Natural killer cell (primary cell): ENCODE measurements at places on chromosomes 13 and 19.
A peak's percentile ranks its signal among the peaks of the same experiment; 100 is the strongest.

DNA sequence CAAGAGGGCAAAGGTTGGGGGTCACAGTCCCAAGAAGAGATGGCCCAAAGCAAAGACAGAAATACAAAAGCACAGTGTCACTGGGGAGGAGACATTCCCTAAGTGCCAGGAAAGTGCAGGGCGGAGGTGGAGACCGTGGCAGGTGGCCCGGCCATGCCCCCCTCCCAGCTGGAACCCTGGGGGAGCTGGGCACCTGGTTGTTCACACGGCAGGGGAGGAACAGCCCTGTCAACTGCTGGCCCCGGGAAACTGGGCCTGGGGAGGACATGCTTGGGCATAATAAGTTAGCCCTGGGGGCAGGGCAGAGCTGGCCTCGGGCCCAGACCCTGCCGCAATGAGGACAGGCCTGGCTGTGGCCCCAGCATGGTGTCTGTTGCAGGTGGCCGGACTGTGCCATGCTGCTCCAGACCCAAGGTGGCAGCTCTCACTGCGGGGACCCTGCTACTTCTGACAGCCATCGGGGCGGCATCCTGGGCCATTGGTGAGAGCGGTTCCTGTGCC lies 7.4 kb downstream of the HPN start:
- no peaks in the 10 kb centered on the region for H3K27me3 ChIP-seq
- no peak for DNase-seq
- H3K4me1 ChIP-seq = peaks cover 5% of the 10 kb centered on the region
- no peak overlapping the region for H3K4me3 ChIP-seq
- no peak overlapping the region for H3K27ac ChIP-seq
- H3K36me3 ChIP-seq = no peaks in the 10 kb centered on the region

- no peak overlapping the region for H3K27ac ChIP-seq
- peaks cover 7% of the 10 kb centered on the region for H3K4me1 ChIP-seq
- H3K4me3 ChIP-seq = no peak overlapping the region
Measured at GRCh38 chr19:33040994-33041827, 23.5 kb downstream of the RHPN2 start.

GRCh38 chr13:90454002-90454636 lies 893.4 kb upstream of the MIR17HG start:
- H3K27ac ChIP-seq = no peak overlapping the region
- DNase-seq = no peak
- H3K27me3 ChIP-seq = no peaks in the 10 kb centered on the region
- H3K4me1 ChIP-seq = no peaks in the 10 kb centered on the region
- no peaks in the 10 kb centered on the region for H3K36me3 ChIP-seq

DNA sequence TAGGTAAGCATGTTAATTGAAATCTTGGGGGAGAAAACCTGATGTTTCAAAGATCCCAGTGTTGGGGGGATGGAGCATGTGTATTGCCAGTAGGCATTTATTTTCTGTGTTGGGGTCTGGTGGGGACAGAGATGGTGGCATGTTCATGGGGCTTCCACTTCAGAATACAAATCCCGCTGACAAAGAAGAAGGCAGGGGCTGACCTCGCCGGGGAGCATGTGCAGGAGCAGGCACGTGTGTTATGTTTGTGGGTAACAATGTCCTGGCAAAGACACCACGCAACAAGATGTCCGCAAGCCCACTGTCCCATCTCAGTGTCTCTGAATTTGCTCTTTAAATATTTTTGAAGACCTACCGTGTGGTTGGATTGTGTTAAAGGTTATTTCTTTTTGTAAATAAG lies 164.5 kb downstream of the TEX29 start:
- DNase-seq = no peak
- H3K4me1 ChIP-seq = no peaks in the 10 kb centered on the region
- no peak overlapping the region for H3K4me3 ChIP-seq
- H3K36me3 ChIP-seq = no peaks in the 10 kb centered on the region
- no peak overlapping the region for H3K27ac ChIP-seq
- H3K27me3 ChIP-seq = no peaks in the 10 kb centered on the region

GRCh38 chr19:19541616-19542015 lies 3.6 kb downstream of the CILP2 start:
- no peak overlapping the region for H3K4me3 ChIP-seq
- H3K36me3 ChIP-seq = no peaks in the 10 kb centered on the region
- H3K27me3 ChIP-seq = peaks cover 16% of the 10 kb centered on the region
- DNase-seq = no peak

DNA sequence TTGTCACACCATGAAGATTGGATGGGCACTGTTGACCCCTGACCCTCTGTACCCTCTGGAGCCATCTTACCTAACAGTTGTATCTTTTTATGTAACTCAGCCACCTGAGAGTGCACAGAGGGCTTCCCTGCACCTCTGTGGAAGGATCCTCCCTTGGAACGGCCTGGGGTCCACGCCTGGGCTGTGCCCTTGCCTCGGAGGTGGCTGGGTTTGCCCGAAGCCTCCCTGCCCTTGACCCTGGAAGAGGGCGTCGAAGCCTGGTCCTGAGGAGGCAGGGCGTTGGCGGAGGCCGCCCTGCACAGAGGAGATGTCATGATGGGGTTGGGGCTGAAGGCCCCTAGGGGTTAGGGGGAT lies 241 bp downstream of the ODAD3 start:
- H3K27ac ChIP-seq = peak overlapping the region; percentile 75
- H3K36me3 ChIP-seq = peaks cover 10% of the 10 kb centered on the region

GRCh38 chr13:112242777-112243176 lies 133.4 kb upstream of the SPACA7 start:
- no peaks in the 10 kb centered on the region for H3K4me1 ChIP-seq
- no peaks in the 10 kb centered on the region for H3K36me3 ChIP-seq
- no peak overlapping the region for H3K27ac ChIP-seq
- no peaks in the 10 kb centered on the region for H3K27me3 ChIP-seq
- DNase-seq = no peak

DNA sequence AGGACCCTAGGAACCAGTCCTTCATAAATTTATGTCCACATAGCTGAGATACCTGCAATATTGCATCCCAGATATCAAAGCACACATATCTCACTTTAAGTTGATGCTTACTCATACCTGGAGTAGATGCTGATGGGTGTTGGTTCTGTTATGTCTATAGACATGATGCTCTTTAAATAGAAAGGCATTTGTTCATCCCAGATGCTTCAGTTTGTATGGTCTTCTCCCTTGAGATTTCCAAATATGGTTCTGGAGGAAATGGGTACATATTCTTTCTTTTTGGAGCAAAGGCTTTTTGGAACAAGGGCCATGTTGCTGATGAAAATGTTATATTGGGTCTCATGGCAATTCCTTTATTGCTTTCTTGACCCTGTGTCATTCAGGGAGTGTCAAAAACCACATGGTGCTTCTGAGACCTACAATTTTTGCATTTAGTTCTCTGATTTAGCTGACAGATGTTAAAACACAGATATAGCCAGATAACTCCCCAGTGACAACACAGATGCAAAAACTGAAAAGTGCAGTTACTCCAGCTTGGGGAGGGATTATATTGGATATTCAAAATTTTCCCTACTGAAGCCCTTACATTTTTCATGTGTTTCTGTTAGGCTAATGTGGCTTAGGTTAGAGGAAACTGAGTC lies 211.4 kb downstream of the KCNRG start:
- no peaks in the 10 kb centered on the region for H3K36me3 ChIP-seq
- H3K4me1 ChIP-seq = peaks cover 8% of the 10 kb centered on the region
- no peak for DNase-seq
- H3K27ac ChIP-seq = no peak overlapping the region
- H3K27me3 ChIP-seq = no peaks in the 10 kb centered on the region

DNA sequence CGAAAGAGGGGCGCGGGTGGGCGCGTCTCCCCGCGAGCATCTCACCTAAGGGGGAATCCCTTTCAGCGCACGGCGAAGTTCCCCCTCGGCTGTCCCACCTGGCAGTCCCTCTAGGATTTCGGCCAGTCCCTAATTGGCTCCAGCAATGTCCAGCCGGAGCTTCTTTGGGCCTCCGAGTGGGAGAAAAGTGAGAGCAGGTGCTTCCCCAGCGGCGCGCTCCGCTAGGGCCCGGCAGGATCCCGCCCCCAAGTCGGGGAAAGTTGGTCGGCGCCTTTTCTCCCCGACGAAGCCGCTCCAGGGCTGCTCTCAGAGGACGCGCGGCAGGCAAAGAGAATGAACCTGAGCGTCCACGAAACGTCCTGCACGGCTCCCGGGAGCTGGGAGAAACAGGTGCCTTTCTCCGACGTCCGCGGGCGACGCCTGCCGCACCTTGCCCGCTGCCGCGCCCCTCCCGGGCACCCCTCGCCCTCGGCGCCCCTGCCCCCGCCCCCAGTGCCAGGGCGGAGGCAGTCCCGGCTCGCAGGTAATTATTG lies 366 bp upstream of the KL start:
- no peak overlapping the region for H3K4me3 ChIP-seq
- no peak for DNase-seq
- H3K4me1 ChIP-seq = peaks cover 10% of the 10 kb centered on the region
- peaks cover 13% of the 10 kb centered on the region for H3K27me3 ChIP-seq
- no peak overlapping the region for H3K27ac ChIP-seq
- H3K36me3 ChIP-seq = no peaks in the 10 kb centered on the region

- no peaks in the 10 kb centered on the region for H3K27me3 ChIP-seq
- H3K4me1 ChIP-seq = no peaks in the 10 kb centered on the region
- DNase-seq = no peak
- H3K36me3 ChIP-seq = no peaks in the 10 kb centered on the region
- H3K27ac ChIP-seq = no peak overlapping the region
Measured at GRCh38 chr13:27504128-27504867, 53.9 kb upstream of the MTIF3 start.

GRCh38 chr19:49593233-49594113 lies 2.5 kb downstream of the PRR12 start:
- no peaks in the 10 kb centered on the region for H3K27me3 ChIP-seq
- peaks cover 28% of the 10 kb centered on the region for H3K36me3 ChIP-seq
- DNase-seq = peak; percentile 95
- peaks cover 29% of the 10 kb centered on the region for H3K4me1 ChIP-seq
- H3K4me3 ChIP-seq = peak overlapping the region; percentile 18

GRCh38 chr19:34362679-34363069 lies 2.3 kb upstream of the GPI start:
- peaks cover 40% of the 10 kb centered on the region for H3K4me1 ChIP-seq
- no peak overlapping the region for H3K27ac ChIP-seq
- H3K36me3 ChIP-seq = peaks cover 5% of the 10 kb centered on the region
- DNase-seq = no peak
- no peaks in the 10 kb centered on the region for H3K27me3 ChIP-seq
- H3K4me3 ChIP-seq = no peak overlapping the region

DNA sequence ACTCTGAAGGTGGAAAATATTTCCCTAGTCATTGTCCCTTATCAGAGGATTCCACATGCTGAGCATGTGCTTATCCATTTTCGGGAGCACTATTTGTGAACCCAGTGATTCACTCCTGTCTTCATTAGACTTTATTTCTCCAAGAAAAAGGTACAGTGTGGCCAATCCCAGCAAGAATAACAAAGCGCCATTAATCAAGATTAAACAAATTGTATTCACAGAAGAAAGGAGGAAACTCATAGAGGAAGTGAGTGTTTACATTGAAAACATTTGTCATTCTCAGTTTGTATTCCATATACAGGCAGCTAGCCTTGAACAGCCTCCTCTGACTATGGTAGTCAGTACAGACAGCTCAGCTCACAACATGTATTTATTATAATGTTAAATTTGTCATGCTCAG lies 1669.9 kb upstream of the SPRY2 start:
- no peak for DNase-seq
- H3K27ac ChIP-seq = no peak overlapping the region
- H3K27me3 ChIP-seq = no peaks in the 10 kb centered on the region
- no peaks in the 10 kb centered on the region for H3K4me1 ChIP-seq
- no peaks in the 10 kb centered on the region for H3K36me3 ChIP-seq

GRCh38 chr19:17841810-17842662 lies 5.7 kb downstream of the JAK3 start:
- H3K4me3 ChIP-seq = no peak overlapping the region
- no peak overlapping the region for H3K27ac ChIP-seq
- peaks cover 62% of the 10 kb centered on the region for H3K36me3 ChIP-seq
- no peaks in the 10 kb centered on the region for H3K27me3 ChIP-seq

GRCh38 chr19:19203012-19203856 lies at the start of gene NR2C2AP:
TSS of gene NR2C2AP (minus strand) at chr19:19203414. CDS start at chr19:19203060, 354 bp downstream.
- no peaks in the 10 kb centered on the region for H3K27me3 ChIP-seq
- H3K27ac ChIP-seq = peak within 1 kb of the TSS; percentile 71
- H3K36me3 ChIP-seq = peaks cover 10% of the 10 kb centered on the region

DNA sequence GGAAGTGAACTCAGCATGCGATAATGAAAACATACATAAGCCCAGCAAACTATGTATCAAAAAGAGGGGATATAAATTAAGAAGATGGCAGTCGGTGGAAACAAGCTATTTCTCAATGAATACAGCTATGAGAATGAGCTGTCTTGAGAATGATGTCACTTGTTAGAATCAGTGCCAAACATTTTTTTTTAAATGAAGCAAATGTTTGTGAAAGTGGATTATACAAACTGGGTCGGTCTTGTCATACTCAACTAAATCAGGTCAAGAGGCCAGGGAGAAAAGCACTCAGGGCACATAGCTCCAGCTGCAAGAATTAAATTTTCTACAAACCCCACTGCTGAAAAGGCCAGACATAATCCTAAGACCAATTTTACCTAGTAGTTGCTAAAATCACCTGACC lies 1048.4 kb downstream of the SLITRK1 start:
- H3K36me3 ChIP-seq = no peaks in the 10 kb centered on the region
- H3K27ac ChIP-seq = no peak overlapping the region
- no peaks in the 10 kb centered on the region for H3K27me3 ChIP-seq
- no peaks in the 10 kb centered on the region for H3K4me1 ChIP-seq
- H3K4me3 ChIP-seq = no peak overlapping the region
- DNase-seq = no peak

DNA sequence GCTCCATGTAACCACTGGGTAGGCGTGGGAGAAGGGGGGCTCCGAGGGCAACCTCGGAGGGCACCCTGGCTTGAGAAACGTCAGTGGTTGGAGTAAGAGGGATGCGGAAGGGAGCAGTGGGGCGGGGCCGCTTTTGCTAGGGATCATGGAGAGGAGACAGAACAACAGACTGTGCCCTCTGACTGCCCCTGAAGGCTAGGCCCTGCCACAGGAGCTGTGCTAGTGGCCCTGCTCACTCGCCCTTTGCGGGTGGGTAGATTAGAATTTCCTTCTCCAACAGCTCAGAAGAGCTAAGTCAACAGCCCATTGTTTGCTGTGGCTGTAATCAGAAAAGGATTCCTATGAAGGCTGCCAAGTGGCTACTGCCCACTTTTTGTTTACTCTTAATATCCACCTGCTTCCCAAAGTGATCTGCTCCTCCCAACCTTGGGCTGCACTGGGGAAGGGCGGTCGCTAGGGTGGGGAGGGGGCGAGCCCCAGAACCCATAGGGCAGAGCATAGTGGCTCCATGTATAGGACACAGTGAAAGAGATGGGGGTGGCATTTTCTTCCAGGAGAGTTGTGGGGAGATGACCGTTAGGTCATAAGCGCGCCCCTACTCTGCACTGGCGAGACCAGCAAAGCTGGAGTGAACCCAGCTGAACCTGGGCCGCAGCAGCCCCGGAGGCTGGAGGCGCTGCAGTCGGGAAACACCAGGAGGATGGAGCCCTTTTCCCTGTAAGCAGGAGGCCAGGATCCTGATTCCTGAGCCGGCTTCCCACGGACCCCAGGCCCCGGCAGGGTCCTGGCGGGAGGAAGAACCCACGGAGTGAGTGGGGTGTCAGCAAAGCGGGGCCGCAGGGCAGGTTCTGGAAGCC lies 1.9 kb upstream of the C1QTNF9 start:
- H3K27ac ChIP-seq = no peak overlapping the region
- peaks cover 42% of the 10 kb centered on the region for H3K36me3 ChIP-seq
- H3K4me3 ChIP-seq = no peak overlapping the region
- no peaks in the 10 kb centered on the region for H3K4me1 ChIP-seq
- no peaks in the 10 kb centered on the region for H3K27me3 ChIP-seq
